ENCODE measurements at places on chromosomes 1 and 21.

DNA sequence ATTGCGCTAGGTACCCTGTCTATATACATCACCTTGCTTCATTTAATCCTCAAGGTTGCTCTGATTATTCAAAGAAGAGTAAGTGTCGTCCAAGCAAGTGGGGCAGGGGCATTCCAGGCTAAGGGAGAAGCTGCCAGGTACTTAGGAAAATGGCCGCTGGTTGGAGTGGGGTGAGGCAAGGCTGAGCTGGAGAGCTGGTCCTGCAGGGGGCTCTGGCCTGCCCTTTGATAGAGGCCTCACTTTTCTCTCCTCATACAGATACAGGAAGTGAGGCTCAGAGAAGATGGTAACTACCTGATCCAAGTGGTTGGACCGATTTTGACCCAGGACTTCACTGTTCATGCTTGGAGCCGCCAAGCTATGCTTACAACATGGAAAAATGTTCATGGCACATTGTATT is 86.9 kb upstream of the ZBTB40 start:
- DNase-seq: no peak

- DNase-seq: peak; percentile 77
These were observed 19.9 kb upstream of the SLC35F3 start for GRCh38 chr1:233884461-233885151.

DNA sequence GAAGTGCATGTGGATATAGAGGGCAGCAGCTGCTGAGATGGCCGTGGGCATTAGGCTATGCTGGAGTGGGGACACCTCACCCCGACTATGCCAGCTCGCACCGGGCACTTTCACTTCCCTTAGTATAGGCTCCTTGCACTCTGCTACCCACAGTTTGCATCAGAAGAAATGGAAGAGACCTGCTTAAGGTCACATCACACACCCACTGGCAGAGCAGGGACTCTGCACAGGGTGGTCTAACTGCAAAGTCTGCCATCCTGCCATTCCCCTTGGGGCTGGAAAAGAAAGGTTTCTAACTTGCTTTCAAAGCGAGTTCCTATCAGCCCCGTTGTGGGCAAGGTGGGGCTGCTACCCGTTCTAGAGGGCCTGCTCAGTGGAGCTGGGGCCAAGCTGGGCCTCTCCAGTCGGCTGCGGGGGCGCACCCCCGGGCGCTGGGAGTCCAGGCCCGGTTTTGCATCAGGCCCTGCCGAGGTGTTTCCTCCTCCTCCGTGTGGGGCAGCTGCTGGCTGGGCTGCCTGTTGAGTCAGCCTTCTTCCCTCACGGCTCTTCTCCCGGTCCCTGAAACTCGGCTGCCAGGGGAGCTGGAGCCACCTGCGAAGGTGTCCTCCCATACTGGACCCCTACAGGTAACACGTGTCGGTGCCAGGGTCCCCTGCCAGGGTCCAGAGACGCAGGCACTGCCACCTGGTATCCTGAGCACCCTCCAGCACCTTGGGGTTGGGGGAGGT is at the start of gene SYTL1:
TSS of gene SYTL1 (plus strand) at position 498 of the 728 bp plus-strand sequence. CDS start 3,313 bp downstream, outside the sequence.
- peak; percentile 75 for DNase-seq

GRCh38 chr1:57889676-57890320 is 465.9 kb upstream of the DAB1 start:
- peak; percentile 89 for DNase-seq
